DMS153 (cell line): ENCODE measurements at places on chromosomes 6 and 20.

DNA sequence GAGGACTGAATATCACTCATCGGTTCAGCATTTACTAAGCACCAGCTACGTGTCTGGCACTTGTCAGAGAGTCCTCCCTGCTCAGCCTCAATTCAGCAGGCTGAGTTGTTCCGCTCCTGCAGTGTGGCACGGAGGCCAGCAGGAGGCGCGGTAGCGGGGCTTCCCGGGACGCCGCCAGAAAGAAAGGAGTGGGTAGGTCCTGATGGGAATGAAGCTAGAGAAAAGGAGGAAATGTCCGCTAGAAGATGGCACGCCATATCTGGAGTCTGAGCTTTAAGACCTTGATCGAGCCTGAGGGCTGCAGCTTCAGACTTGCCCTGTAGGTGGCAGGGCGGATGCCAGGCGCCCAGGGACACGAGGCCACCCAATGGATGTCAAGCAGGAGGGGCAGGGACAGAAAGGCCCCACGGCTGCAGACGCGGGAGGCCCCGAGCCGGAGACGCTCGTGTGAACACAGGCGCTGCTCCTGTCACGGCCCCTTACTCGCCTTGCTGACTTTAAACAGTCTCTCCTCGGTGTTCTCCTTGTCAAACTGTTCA is 18.7 kb downstream of the SERPINB6 start:
- peak; percentile 59 for DNase-seq

GRCh38 chr6:15751721-15752350 is 89.0 kb upstream of the DTNBP1 start:
- no peak for DNase-seq

GRCh38 chr6:151592449-151593159 is 98.8 kb downstream of the CCDC170 start:
- DNase-seq = no peak

GRCh38 chr6:142635130-142635529 is 309.8 kb downstream of the HIVEP2 start:
- DNase-seq = no peak

DNA sequence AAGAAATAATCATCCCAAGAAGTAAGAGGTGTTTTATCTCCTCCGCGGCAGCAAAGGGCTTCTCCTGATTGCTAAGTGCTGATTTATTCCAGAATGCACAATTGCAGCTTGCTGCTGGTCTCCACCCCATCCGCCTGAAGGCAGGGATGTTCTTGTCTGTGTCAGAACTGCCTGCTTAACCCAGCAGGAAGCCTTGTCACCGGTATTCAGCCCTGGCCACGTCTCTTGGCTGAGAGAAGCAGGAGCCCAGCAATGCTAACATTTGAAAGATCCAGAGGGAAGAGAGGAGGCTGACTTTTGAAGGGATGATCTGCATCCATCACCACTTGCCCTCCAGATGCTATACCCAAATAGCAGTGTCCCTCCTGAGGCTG is 4.2 kb downstream of the SCML4 start:
- no peak for DNase-seq

GRCh38 chr6:18216411-18216810 is 47.9 kb downstream of the DEK start:
- DNase-seq = no peak

- DNase-seq = no peak
Observed at GRCh38 chr6:103409475-103409874, 1450.2 kb downstream of the HACE1 start.

DNA sequence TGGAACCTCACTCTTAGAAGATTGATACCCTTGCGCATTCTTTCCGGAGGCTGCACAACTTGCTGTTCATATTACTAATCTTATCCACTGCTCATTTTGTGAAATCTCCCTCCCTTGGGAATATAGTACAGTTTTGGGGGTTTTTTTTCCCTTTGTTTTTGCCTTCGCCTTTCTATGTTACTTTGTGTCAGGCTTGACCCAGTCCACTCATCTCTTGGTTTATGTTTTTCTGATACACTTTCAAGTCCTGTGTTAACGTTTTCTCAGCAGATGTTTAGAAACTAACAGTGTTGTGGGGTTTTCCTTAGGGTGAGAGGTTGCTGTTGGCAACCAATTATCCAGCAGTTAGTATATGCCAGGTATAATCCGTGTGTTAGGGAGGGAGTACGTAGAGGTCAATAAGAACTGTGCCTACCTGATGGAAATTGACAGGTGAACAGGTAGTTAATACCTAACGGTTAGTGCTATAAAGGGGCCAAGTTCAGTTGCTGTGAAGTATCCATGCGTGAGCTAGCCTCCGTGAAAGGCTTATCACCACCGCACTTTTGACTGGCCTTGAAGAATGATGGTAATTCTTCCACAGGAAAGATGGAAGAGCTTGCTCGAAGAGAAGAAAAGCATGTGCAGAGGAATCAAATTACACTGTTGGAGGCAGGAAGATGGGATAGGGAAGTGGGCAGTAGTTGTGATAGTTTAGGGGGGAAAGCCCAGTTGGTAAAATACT is 1.4 kb downstream of the NFYA start:
- DNase-seq = no peak

- no peak for DNase-seq
Observed at GRCh38 chr20:9409352-9409751, 105.0 kb upstream of the LAMP5 start.

DNA sequence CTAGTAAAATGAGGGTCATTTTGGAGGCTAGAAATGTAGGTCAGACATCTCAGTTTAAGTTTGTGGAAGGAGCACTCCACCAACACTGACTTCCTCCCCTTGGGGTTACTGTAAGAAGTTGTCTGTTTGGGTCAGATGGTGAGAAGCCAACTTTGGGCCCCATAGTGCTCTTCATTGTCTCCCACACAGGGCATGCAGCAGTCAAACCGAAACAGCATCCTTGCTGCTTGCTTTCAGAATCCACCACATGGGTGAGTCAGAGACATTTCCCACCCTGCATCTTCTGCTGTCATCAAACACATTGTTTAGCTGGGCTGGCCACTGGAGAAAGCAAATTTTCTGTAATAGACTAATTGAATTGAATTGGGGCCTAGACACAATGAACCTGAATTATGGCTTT is 16.8 kb downstream of the IL17F start:
- no peak for DNase-seq

DNA sequence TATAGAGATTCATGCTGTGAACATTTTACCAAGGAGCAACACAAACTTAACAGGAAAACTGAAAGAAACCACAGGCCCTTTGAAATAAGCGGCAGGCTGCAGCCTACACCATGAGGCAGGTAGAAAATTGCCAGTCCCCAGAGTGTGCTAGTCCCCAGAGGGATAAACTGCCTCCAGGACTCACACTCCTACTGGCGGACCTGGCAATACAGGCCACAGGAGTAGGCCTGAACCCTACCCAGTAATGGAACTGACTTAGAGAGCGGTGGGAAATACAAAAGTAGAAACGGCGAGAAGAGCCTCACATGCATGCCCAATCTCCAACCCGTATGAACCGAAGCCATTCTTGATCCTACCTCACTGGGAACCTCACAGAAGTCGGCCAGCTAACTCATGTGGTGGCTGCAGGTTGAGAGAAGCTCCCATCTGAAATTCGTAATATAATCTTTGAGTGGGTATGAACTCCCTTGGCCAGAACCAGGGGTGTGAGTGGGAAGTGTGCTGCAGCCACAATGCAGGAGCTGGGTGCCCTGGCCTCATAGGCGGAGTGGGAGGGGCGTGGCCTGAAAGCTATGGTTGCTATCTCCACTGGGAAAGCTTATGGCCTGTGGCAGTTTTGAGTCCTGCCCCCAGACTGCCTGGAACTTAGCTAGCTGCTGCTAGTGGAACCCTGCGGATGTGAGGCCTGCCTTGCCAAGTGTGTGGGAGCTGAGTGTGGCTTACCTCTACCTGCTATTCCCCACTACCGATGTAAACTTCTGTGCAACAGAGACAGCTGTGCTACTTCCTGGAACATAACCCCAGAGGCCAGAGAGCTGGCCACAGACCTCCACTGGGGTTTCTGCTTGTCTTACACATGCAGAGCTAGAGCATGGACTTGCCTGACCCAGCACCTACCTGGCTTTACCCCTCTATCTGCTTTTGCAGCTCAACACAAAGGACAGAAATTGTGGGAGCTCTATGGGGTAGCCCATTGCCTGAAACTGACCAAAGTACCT is 146.5 kb upstream of the COL21A1 start:
- no peak for DNase-seq

GRCh38 chr6:73870907-73871306 is 174.9 kb downstream of the CD109 start:
- DNase-seq = no peak

DNA sequence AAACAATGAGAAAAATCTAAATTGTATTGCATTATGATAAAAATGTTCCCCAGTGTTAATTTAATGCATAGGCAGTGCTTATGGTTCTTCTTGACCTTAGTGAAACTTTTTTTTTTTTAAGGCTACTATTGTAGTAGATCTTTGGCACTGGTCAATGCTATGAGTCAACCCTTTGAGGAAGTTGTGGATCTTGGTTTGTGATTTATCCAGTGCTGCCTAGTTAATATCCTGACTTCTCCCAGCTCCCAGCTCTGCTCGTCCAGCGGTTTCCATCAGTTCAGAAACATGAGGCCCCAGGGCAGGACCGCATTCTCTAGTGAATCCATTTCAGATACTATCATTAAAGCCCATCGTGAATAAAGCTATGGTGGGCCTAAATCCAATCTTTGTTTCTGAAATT is 364.5 kb upstream of the JARID2 start:
- no peak for DNase-seq

DNA sequence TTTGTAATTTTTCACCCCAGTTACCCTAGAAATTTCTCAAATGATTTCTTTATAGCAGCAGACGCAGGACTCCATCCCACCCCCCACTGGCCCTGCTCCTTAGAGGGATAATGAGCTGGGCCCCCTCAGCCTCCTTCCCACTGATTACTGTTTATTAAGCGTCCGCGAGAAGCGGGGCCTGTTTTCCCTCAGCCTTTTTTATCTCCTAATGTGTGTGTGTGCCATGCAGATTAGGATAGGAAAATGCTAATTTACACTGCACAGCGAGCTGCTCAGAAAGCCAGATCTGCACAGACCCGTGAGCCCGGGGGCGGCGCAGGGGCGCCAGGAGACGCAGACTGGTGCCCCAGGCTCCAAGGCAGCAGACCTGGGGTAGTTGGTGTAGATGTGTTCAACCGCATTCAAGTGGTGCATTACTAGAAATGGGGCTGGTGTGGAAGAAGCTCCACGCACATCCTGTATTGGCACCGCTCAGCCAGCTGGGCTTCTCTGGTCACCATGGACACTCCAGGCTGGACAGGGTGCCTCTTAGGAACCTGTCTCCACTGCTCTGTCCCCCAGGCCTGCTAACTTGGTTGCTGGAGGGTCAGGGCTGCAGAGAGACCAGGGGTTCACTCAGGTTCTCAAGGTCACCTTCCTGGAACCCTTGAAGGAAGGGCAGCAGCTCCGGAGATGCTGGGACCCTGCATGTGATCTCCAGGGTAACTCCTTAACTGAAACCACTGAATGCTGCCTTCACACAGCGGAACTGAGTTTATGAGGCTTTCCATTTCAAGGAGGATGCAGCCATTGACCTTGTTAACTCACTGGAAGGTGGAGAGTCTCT is 256.3 kb downstream of the ERMARD start:
- DNase-seq = no peak

DNA sequence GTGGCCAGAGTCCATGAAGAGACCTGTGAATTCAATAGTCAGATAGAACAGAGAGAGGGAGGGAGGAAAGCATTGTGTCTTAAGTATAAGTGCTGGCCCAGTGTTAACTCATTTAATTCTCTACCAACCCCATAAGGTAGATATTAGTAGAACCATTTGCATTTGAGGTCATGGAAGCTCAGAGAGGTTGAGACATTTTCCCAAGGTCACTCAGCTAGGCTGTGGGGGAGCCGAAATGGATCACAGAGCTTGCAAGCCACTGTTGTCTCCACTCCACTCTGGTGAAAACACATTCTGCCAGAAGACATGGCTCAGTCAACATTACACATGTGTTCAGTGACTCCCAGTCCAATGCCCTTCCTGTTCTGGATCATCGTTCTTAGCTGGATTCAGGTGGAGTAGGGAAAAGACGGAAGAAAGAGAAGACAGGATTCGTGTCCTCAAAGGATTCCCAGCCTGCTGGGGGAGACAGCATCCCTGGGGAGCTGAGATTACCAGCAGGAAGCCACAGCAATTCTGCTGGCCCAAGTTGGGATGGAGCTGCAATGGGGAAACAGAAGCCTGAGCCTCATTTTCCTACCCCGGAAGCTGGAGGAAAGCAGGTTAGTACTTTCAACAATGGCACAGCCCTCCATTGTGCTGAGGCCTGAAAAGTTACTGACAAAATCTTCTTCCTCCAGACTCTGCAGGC is 27.0 kb upstream of the MDGA1 start:
- DNase-seq = no peak

DNA sequence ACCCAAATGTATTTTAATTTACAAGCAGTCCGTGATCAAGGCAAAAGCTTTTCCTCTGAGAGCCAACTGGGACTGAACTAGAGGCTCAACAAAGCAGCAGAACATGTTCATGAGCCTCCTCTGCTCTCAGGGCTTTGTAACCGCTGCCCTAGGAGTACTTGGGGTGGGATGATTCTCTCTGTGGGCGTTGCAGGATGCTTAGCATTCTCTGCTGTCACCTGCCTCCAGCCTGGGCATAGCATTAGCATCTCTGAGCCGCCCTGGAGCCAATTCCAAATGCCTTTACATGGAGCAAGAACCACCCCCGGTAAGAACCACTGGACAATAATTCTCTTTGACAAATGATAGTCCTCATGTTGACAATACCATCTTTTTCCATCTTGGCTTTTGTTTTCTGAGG is 237.6 kb upstream of the CDH4 start:
- DNase-seq = no peak

DNA sequence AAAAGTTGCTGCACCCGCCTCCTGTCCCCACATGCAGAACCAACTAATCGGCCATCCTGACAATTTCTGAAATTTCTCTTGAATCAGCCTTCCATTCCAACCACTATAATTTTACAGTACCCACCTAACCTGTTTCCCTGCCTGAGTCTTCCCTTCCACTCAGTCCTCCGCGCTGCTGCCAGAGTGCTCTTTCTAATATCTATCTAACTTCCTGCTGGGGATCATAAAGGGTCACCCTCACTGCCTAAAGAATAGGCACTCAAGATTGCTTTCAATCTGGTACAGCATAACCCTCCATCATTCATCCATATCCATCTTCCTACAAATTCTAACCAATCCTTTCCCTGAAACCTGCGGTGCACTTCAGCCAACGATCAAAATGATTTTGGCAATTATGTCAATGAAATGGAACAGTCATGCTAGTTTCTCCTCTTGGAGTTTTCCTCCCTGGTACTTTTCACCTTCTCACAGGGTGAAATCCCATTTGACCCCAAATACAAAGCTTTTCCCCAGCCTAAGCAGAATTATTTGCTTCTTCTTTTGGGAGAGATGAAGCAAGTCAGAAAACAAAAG is 117.5 kb upstream of the BEND6 start:
- DNase-seq = peak; percentile 22

DNA sequence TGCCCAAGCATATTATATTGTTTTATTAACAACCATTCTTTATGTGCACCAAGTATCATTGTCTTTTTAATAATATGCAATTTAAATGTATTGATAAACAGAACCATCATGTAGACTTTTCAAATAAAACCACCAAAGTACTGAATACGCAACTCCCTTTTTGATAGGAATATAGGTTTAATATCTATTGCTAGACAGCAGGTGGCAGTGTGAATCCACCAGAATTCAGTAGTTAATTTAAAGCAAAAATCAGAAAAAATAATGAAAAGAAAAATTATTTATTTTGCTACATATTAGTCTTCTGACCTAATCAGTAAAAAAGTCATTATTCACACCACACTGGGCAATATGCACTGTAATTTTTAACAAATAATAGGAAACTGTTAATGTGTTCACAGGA is 143.7 kb downstream of the KLHL32 start:
- DNase-seq = no peak

GRCh38 chr20:58228484-58229197 is at the start of gene ANKRD60:
Gene ANKRD60, minus strand, starts transcription at chr20:58228653. Its CDS starts 0 bp downstream, at chr20:58228653.
- DNase-seq = no peak
